Jurkat, Clone E6-1 (cell line): ENCODE measurements at places on chromosomes 3 and 15.

GRCh38 chr3:41638381-41638780, 323.5 kb downstream of the ULK4 start:
- no peak for DNase-seq

GRCh38 chr3:81602781-81603180, 158.7 kb downstream of the GBE1 start:
- DNase-seq: no peak

DNA sequence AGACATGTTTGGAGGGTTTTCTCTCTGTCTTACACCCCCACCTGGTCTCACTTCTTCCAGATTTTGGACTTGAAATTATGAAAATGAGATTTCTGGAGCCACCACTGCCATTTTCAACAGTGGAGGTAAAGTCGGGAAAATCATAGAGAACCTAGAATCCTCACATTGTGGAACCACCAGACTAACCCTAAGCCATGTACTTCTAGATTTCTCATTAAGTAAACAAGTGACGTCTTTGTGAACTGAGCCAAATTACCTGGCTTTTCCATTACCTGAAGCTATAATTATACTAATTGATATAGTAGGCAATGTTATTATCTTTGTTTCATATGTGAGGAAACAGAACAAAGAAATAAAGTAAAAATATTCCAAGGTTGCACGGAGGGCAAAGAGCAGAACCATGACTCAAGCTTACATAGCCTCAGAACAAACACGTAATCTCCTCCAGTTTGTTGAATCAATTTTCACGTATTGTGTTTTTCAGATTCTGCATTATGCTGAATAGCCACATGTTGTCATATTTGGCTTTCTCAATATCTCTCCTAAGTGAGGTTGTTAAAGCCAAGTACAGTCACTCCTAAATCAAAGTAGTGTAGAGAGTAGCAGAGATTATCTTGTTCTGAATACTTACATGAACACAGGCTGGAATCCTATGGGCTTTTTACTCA, 101.3 kb upstream of the CMC1 start:
- DNase-seq: no peak

- no peak for DNase-seq
Observed at GRCh38 chr15:77607111-77607893, 25.4 kb downstream of the LINGO1 start.

DNA sequence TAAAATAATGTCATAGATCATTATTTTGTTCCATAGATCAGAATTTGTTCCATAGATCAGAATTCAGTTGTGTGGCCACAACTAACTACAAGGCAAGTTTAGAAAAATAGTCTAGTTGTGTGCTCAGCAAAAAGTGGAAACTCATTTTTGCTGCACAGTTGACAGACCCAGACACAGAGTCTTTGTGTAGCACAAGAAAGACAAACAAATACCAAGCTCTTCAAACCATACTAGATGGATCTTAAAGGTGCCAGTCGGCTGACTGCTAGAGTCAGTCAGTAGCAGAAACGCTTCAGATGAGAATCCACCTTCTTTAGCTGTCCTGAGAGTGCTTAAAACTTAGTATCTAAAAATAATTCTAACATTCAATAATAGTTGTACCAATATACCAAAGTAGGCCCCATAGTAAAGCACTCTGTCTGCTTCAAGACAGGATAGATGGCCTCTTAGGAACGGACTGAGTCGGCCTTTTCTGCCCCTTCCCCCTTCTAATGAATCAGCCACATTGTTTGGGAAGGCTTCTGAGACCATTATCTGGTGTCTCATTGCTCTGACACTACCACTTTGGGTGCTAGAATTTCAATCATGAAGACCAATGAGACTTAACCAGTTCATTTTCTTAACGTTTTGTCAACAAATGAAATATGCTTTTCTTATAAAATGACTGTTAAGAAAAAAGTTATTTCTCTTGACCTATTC, 27.7 kb upstream of the SLC4A7 start:
- no peak for DNase-seq

- DNase-seq: no peak
Observed at GRCh38 chr15:51111061-51111460, 16.4 kb upstream of the TNFAIP8L3 start.

DNA sequence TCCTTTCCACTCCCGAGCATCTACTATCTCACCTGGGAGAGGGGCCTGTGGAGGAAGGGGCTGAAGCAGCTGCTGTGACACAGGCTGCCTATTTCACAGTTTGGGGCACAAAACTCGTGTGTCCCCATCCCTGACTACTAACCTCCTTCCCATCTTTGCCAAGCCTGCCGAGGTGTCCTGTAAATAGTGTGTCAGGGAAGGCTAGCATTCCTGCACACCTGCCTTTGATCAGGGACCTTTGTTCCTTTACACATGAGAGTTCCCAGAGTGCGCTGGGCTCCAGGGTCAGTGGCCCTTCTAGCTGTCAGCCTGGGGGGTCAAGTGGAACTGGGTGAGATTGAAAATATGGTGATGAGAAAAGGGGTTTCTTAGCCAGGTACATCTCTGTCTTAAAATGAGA, 13.0 kb upstream of the TF start:
- no peak for DNase-seq

DNA sequence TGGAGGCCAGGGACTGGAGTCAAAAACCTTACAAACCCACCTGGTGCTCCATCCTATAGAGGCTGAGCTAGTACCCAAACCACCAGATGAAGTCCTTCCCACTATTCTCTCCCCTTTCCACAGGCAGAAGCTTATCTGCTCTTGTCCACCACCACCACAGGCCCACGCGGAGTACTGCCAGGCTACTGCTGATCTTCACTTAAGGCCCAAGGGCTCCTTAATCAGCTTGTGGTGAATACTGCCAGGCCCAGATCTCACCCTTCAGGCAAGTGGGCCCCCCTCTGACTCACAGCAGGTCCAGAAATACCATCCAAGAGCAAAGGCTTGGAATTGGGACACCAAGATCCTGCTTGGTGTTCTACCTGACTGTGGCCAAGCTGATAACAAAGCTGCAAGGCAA, 598.1 kb upstream of the CBLB start:
- no peak for DNase-seq

DNA sequence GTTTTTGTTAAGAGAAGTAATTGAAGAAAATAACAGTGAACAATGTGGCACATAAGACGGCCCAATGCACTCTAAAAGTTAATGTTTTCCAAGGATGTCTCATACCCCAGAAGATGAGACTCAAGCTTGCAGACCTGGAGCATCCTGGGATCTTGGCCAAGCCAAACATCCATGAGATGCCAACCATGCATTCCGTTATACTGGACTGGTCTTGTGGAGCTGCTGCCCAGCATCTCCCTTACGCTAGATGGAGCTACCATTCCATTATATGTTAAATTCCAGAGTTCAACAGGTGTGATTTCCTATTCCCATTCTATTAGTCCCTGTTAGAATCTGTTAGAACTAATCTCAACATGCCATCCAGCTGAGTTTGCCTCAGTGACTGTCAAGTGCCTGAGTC, 181.8 kb downstream of the PDCD6IP start:
- DNase-seq: peak; percentile 18

- DNase-seq: peak; percentile 94
Observed at GRCh38 chr3:194396859-194397756, 2.0 kb downstream of the GP5 start.

- no peak for DNase-seq
Observed at GRCh38 chr3:152104847-152105415, 163.8 kb upstream of the MBNL1 start.

GRCh38 chr15:48352474-48353072, 21.3 kb downstream of the DUT start:
- DNase-seq: peak; percentile 75

DNA sequence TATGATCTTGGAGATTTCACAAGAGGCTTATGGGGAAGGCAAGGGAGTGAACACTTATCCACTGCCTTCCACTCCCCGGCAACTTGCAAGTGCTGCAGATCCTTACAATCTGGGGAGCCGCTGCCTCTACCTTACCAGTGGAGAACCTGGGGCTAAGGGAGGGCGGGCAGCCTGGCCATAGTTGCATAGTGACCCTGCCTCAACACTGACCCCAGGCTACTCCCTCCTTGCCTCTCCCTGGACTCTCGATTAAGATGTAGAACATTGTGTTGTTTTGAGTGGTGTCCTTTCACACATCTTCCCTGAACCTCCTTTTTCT, 30.6 kb downstream of the SLC6A11 start:
- no peak for DNase-seq

DNA sequence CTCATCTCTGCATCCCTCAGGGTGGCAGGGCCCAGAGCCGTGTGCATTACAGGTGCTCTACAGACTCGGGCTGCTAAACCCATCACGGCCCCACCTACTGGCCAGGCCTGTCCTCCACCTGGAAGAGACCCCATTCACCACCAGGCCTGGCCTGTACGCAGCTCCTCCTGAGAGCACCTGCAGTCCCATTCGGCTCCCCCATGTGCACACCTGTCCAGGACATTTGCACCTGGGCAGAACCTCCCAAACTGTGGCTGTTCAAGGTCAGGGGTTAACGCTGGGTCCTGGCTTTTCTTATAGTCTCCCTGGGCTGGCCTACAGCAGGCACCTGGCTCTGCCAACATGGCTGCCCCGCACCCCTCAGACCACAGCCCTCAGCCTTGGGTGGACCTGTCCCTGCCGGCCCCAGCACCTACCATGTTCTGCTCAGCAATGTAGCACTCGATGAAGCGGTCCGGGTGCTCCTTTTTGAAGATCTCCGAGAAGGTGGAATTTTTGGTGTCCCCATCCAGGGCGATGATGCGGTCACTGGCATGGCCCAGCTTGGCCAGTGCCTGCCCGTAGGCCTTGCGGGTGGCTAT, 25.7 kb downstream of the TKT start:
- no peak for DNase-seq

GRCh38 chr3:51830345-51830744, 31.1 kb upstream of the IQCF2 start:
- DNase-seq: no peak

DNA sequence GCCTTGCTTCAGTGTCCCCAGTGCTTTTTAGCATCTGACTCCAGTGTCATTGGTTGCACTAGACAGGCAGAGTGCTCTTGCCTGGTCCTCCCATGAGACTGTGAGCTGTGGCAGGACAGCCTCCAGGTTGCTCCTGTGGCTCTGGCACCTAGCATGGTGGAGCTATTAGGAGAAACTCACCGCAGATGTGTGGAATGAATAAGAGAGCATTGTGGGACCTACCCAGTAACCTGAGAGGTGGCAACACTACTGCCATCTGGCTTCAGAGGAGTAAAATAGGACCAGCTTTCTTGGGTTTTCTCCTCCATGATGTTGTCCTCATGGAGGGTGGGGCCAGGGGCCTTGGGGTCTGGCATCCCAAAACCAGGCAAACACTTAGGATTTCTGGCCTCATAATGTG, 183.6 kb downstream of the EPHB1 start:
- DNase-seq: no peak

GRCh38 chr3:83765956-83766355, 1192.8 kb upstream of the CADM2 start:
- no peak for DNase-seq

GRCh38 chr3:191138937-191139336, 60.1 kb upstream of the OSTN start:
- DNase-seq: no peak

- peak; percentile 47 for DNase-seq
Observed at GRCh38 chr3:4722103-4722502, 229.0 kb downstream of the ITPR1 start.

- DNase-seq: no peak
Observed at GRCh38 chr3:42412526-42413155, 2.2 kb upstream of the LYZL4 start.

GRCh38 chr3:71517271-71517791, 66.2 kb downstream of the FOXP1 start:
- DNase-seq: no peak

DNA sequence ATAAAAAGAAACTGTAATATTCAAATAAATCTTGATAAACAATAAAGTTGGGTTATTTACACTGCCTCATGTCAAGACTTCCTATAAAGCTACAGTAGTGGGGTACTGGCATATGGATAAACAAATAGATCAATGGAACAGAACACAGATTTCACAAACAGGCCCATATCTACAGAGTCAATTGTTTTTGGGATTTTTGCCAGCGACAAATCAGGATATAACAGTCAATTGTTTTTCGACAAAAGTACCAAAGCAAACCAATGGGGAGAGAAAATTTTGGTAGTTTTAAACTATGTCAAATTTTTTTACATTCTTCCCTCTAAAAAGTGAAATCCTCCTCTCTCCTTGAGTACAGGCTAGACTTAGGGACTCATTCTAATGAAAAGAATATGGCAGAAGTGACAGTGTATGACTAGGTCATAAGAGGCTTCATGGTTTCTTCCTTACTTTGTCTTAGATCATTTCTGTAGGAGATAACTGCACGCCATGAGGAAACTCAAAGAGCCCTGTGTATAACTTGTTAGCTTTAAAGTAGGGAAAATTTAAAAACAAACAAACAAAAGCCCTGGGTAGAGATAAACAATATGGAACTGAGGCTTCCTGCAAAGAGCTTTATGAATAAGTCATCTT, 16.9 kb downstream of the IP6K1 start:
- DNase-seq: no peak

GRCh38 chr3:176078906-176079305, 1118.4 kb downstream of the TBL1XR1 start:
- DNase-seq: no peak

DNA sequence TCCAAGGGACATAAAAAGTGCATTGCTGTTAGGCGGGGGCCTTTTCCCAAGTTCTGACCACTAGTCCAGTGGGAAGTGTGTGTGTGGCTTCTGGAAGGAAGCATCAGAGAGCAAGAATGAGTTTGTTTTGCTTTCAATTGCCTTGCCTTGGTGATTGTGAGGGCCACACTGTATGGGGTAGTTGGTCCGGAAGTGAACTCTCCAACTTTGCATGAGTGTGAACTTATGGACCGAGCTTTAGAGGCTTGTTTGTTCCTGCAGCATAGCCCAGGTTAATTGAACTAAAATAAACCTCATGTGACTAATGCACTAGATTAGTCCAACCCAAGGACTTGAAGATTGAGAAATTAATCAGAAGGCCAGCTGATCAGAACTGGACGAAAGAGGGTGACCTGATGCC, 171.7 kb downstream of the NR2F2 start:
- DNase-seq: no peak

DNA sequence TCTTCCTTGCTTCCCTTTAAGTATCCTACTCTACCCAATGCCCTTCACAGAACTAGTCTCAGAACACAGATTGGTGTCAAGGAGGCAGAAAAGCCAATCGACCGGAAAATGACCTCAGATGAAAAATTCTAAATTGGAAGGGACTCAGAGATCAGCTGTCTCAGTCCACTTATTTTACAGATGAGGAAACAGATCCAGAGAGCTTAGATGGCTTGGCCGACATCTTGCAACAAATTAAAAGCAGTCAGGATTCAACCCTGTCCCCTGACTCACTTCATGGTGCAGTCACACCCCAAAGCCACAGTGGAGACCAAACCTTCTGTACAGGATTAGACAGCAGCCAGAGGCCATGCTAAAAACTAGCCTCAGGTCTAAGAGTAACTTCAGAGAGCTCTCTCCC, 169.3 kb upstream of the BHLHE40 start:
- DNase-seq: no peak

- DNase-seq: no peak
Observed at GRCh38 chr3:177519588-177519987, 322.3 kb upstream of the TBL1XR1 start.
